Renal cortex interstitium (tissue), 15 donors: ENCODE measurements at places on chromosomes 12 and 14. TPM values are rescaled to one million over a fixed set of nuclear protein-coding genes. Genes with fewer than 3 reads are reported as not detected.

DNA sequence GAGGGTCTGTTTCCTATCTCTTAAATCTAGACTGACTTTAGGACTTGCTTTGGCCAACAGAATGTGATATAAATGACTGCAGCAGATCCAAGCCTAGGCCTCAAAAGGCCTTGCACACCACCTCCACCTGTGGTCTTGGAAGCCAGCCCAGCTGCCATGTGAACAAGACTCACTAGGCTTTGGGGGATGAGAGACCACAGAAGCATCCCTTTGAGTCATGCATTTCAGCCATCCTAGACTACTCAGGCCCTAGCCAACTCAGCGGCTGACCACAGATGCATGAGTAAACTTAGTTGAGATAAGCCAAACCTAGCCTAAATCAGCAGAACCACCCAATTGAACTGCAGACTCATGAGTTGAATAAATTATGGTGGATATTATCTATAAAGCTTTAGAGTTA is 87.7 kb downstream of the KCNH5 start:
- DNase-seq = no peak

The PTGDR gene
- 0.67 TPM for polyA plus RNA-seq

DNA sequence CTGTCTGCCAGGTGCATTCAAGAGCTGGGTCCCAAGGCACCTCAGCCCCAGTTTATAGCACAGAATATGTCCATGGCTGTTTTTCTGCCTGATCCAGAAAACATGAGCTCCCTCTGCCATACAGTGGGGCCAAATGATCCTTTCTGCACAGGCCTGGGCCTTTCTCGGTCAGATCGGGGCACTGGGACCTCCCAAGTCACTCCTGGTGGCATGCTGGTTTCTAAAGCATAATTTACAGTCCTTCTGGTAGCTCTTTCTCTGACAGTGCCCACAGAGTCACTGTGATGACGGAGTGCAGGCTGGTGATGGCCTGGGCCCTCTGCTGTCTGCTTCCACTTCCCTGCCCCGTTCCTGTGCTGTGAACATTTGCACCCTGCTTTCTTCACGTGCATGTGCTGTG is 99.2 kb downstream of the ADGRD1 start:
- DNase-seq = no peak

DNA sequence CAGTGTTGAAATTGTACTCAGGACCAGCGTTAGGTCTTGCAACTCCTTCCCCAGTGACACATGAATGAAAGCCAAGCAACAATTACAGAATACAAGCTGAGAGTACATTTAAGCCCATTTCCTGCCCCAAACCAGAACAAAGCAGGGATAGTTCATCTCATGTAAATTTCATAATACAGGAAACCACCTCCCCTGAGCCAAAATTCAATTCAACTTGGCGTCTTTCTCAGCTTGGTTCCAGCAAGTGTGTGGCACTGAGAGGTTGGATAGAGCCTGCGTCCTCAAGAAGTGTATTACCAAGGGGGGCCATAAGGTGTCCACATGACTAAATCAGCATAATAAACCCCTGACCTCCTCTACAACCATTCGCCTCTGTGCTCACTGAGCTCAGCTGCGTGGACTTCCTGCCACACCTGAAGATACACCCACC is 278.9 kb upstream of the CRY1 start:
- no peak for DNase-seq

GRCh38 chr12:123945287-123946151 is 27.1 kb downstream of the CCDC92 start:
- DNase-seq = no peak

The OR6C2 gene
- not detected for polyA plus RNA-seq

GRCh38 chr14:87940894-87941293 is 52.1 kb downstream of the GALC start:
- no peak for DNase-seq

DNA sequence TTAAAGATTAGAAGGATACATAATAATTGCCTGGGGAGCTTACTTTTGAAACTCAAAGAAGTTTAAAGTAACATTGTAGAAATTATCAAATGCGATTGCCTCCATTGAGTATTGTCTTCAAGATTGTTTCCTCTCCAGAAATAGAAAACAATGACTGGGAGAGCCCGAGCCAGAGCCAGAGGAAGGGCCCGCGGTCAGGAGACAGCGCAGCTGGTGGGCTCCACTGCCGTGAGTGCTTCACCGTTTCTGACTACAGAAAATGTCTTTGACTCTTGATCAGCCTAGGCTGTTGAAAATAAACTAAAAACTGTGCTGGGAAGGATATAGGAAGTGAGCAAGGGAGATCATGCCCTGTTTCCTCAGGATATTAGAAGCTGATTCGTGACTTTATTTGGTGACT is 4.8 kb downstream of the PIWIL1 start:
- no peak for DNase-seq

GRCh38 chr14:99246536-99247097 is 25.4 kb downstream of the BCL11B start:
- DNase-seq = no peak

The KRT85 gene
- not detected for polyA plus RNA-seq

DNA sequence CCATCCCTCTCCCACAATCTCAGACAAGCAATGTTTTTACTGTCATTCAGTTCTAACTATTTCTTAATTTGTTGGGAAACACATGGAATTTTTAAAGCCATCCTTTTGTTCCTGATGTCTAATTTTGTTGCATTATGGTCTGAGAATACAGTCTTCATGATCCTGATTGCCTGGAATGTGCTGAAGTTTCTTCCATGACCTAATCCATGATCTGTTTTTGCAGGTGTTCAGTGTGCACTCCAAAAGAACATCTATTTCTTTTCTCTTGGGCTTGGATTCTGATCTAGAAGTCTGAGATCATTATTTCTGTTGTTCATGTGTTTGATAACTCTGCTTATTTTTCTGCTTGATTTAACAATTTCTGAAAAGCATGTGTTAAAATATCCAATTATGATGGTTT is 43.2 kb upstream of the PHC1 start:
- no peak for DNase-seq

The ZNF410 gene
- polyA plus RNA-seq = 59.8 TPM
